ENCODE measurements at places on chromosomes 7 and 10. TPM values are rescaled to one million over a fixed set of nuclear protein-coding genes. Genes with fewer than 3 reads are reported as not detected.

DMTF1 gene
- total RNA-seq, result 23.0 TPM

KEL gene
- total RNA-seq, result not detected

PROSER2 gene
- 9.2 TPM for total RNA-seq

TMEM139 gene
- total RNA-seq, result 0.15 TPM

OR2A42 gene
- total RNA-seq, result not detected

MRLN gene
- total RNA-seq, result not detected

INMT gene
- 4.6 TPM for total RNA-seq

TYW1B gene
- total RNA-seq, result 2.1 TPM

DENND11 gene
- total RNA-seq, result 14.1 TPM

MARVELD1 gene
- 4.0 TPM for total RNA-seq

PRRT4 gene
- total RNA-seq, result 0.38 TPM

ZNF398 gene
- 12.8 TPM for total RNA-seq

CYP2C19 gene
- 4.0 TPM for total RNA-seq

IFIT5 gene
- total RNA-seq, result 4.4 TPM

DNAJB6 gene
- 177 TPM for total RNA-seq

PNLIPRP3 gene
- total RNA-seq, result 1.9 TPM

SFTPA1 gene
- total RNA-seq, result not detected

MMD2 gene
- not detected for total RNA-seq

COBL gene
- total RNA-seq, result 5.9 TPM

CPN1 gene
- not detected for total RNA-seq

NRF1 gene
- 18.3 TPM for total RNA-seq

CCNJ gene
- 1.5 TPM for total RNA-seq

LRIT1 gene
- total RNA-seq, result not detected

PRSS2 gene
- total RNA-seq, result not detected

IRF5 gene
- 13.4 TPM for total RNA-seq

ARHGAP22 gene
- total RNA-seq, result 0.68 TPM

IKZF1 gene
- 5.9 TPM for total RNA-seq

SCART1 gene
- 0.34 TPM for total RNA-seq

JAKMIP3 gene
- not detected for total RNA-seq

MEIG1 gene
- total RNA-seq, result not detected

ATOH7 gene
- total RNA-seq, result not detected

CDHR3 gene
- 2.4 TPM for total RNA-seq

MSS51 gene
- total RNA-seq, result 0.88 TPM

ITGB8 gene
- 23.5 TPM for total RNA-seq

Measured in esophagus squamous epithelium (tissue), 5 donors.